CMK (cell line): ENCODE measurements at places on chromosomes 7 and 10.

DNA sequence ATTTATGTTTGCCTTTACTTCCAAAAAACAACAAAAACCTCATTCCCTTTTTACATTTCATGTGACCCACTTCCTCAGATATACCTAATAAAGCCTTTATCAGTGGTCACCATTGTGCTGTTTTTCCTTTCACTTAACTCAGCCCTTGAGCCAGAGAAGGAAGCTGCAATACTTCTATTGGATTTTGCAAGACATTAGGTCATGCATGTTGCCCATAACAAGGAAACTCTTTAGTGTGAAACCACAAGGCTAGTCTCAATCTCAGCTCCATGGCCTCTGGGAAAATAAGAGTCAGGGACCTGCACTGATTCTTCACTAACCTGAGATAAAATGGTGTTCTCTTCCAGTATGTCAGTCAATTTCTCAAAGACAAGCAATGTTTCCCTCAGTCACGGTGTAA, 27.8 kb downstream of the STEAP4 start:
- DNase-seq: no peak

DNA sequence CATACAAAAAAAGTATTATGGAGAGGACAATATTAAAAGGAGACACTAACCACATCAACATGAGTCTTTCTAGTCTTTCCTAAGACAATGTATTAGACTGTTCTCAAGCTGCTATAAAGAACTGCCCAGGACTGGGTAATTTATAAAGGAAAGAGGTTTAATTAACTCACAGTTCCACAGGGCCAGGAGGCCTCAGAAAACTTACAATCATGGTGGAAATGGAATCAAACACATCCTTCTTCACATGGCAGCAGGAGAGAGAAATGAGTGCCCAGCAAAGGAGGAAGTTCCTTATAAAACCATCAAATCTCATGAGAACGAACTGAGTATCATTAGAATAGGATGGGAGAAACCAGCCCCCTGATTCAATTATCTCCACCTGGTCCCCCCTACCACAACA, 25.7 kb downstream of the CACNA2D1 start:
- no peak for DNase-seq

DNA sequence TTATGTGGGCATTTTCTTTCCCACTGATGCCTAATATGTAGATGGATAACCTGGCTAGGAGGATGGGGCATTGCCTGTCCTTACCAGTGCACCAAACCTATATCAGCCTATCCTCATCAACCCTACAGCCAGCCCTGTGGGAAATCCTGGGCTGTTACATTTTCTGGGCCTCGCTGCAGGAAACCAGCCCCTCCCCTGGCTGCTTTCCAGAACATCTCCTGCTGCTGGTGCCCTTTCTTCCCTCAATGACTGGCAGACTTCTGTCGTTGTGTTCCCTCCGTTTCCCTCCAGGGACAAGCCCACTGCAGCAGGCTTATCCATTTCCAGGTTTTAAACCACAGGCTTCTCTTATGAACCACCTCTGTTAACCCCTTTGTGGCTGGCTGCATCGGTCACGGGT, 486.1 kb upstream of the COBL start:
- no peak for DNase-seq

DNA sequence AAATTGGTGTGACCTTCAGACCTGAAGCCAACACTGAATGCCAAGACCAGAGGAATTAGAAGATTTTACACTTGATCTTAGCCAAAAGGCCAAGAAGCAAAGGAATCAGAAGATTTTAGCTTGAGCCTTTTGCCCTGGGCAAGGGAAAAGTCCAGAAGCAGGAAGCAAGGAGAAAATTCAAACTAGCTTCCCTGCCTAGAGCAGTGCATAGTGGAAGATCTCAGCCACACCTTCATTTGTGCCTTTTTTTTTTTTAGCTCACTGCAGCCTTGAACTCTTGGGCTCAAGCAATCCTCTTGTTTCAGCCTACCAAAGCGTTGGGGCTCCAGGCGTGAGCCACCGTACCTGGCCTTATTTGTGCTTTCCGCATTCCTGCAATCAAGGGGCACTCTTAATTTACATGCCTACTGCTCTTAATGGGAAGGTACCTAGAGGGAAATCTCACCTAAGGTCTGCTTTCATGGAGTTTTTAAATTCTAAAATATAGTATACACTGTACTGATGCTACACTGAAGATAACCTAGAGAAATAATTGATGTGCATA, 8.3 kb upstream of the PIP4K2A start:
- no peak for DNase-seq

GRCh38 chr10:71066600-71066999, 145.8 kb upstream of the UNC5B start:
- DNase-seq: no peak

- no peak for DNase-seq
Observed at GRCh38 chr7:32074787-32075585, 4.8 kb upstream of the PDE1C start.

DNA sequence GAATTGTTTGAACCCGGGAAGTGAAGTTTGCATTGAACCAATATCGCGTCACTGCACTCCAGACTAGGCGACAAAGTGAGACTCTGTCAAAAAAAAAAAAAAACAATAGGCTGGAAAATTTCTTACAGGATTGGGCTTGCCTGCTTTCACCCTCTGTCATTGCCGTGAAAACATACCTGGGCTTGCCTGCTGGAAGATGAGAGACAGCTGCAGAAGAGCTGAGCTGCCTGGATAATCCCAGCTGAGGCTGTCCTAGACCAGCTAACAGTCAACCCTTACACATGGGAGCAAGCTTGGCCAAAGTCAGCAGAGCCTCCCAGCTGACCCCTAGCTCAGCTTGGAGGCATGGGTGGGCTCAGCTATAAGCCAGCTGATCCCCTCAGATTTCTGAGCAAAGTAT, 306.2 kb downstream of the CCSER2 start:
- DNase-seq: no peak

GRCh38 chr10:25018703-25019102, 2.3 kb downstream of the THNSL1 start:
- no peak for DNase-seq

GRCh38 chr10:117547716-117548668, 5.4 kb downstream of the EMX2 start:
- DNase-seq: no peak

DNA sequence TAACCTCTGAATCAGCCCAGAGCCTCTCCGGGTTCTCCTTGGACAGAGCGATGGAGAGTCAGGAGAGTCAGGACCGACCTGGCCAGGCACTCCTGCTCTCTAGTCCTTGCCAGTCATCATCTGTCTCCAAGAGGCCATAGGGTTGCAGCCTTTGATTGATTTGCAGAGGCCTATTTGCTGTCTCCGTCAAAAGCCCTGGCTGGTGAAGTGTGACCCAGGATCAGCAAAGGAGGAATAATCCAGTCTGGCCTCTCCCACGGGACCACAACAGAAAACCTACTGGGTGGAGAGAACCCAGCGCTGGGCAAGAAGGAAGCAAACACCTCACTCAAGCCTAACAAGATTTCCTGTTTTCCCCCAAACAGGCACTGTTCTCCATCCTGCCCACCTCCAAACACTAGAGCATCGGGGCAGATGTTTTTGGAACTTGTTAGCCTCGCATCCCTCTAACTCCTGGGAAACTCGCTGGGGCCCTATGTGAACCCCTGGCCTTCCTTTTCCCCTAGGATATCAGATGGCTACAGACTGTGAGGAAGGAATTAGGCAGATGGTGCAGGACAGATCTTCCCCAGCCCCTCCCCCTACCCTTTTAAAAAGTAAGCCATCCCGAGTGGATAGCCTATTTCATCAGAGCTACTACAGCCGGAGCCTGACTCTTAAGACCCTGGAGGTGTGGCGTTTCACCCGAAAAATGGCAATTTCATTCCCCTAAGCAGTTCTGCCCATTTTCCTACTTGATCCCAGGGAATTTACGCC, 54.3 kb downstream of the PODXL start:
- DNase-seq: no peak

DNA sequence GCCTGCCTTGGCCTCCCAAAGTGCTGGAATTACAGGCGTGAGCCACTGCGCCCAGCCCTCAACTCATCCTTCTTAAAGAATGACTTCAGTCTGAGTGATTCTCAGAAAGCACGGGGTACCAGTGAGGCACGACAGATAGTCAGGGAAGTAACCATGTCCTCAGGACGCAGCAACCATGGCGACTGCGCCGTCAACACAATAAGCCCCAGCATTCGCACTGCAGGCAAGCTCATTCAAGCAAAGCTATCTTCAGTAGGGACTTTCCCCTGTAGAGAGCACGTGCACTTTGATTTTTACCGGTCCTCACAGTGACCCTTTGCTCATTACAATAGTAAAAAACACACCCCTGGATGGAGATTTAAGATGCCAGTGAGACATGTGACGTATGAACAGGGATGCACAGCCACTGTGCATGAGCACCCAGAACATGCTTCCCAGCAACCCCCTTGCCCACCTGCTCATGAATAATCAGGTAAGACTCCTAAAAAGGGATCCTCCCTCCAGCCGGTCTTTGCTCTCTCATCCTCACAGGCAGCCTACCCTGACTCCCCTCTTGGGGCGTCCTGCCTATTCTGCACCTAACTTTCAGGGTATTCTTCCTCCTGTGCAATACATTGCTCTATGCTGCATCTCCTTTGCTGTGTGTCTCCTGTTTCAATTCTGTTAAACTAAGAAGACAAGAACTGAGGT, 9.1 kb downstream of the WDR86 start:
- no peak for DNase-seq

DNA sequence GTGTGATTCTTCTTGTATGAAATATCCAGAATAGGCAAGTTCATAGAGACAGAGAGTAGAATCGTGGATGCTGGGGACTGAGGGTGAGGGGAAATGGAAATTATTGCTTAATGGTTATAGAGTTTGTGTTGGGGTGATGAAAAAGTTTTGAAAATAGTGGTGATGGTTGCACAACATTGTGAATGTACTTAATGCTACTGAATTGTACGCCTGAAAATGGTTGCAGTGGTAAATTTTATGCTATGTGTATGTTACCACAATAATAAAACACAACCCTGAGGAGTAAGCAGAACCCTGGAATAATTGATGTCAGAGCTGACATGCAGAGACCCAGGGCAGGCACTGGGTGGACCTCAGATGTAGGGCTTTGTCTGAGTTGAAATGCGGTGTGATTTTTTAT, 57.6 kb downstream of the TACR2 start:
- DNase-seq: no peak

GRCh38 chr10:126500866-126501265, 112.6 kb upstream of the ADAM12 start:
- no peak for DNase-seq

DNA sequence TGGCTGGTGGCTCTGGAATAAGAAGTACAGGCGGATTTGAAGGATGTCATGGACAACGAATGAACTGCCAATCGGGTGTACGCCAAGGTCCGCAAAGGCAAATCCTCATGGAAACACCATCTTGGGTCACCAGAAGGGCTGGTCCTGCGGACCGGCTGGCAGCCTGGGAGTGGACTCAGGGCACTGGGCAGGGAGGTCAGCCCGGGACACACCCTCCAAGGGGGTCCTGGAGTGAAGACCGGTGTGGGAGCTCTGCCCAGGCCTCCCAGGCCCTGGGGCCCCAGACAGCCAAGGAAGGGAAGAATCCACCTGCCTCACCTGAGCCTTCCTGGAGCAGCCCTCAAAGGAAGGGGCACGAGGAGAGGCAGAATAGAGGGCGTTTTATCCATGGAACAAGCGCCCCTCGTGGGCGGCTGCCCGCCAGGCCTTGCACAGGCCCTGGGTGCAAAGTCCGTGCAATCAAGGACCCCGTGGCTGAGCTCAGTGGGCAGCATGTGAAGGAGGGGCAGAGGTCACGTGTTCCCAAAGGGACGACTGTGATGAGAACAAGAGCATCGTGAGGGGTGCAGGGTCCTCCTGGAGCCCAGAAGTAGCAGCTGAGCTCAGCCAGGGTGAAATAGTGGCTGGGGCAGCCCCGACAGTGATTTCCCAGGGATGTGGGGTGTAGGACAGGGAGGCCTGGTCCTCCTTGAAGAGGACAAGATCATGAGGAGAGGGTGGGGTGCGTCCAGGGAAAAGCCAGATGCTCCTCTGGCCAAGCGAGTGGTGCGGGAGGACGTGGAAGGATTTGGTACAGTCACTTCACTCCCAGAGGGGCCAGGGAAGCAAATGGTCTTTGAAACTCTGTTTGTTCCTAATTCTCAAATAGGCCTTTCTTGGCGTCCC, 105.2 kb downstream of the TCERG1L start:
- no peak for DNase-seq

DNA sequence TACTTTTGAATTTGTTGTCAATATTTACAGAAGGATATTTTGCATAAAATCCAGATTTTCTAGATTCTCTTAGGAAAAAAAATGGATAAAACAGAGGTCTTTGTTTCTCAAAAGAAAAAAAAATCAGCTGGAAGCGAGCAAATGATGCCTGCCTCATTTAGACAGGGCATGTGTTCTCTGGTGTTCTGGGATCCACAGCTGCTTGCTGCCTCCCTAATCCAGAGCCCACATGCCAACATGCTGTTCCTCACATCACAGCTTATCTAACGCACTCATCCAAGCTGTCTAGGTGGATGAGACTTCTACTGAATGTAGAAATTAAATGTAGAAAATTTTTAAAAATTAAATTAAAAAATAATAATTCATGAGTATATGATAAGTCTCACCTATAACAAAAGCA, 630.1 kb downstream of the SORCS1 start:
- no peak for DNase-seq

- DNase-seq: no peak
Observed at GRCh38 chr7:157555944-157556641, 219.3 kb downstream of the DNAJB6 start.

GRCh38 chr7:108171164-108171563, 41.0 kb upstream of the LAMB4 start:
- no peak for DNase-seq

- DNase-seq: no peak
Observed at GRCh38 chr7:28674359-28674782, 262.1 kb downstream of the CREB5 start.

GRCh38 chr10:1577945-1578344, 159.4 kb downstream of the ADARB2 start:
- no peak for DNase-seq

GRCh38 chr7:54778696-54779540, 19.9 kb upstream of the SEC61G start:
- DNase-seq: no peak

DNA sequence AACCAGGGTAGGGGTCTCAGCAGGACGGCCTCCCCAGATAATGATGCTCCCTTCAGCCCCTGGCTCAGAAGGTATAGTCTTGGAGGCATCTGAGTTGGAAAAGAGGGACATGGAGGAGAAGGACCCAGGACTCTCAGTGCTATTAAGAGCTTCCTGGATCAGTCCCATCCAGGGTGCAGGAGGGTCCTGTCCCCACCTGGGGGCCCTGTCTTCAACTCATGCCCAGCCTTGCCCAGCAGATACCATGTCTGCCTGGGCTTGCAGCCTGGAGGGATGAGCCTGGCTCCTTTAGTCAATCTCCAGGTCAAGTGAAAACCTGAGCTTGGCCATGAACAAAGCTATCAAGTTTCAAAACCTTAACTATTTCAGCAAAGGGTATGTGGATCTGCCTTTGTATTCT, 67.6 kb downstream of the PRTFDC1 start:
- DNase-seq: no peak

DNA sequence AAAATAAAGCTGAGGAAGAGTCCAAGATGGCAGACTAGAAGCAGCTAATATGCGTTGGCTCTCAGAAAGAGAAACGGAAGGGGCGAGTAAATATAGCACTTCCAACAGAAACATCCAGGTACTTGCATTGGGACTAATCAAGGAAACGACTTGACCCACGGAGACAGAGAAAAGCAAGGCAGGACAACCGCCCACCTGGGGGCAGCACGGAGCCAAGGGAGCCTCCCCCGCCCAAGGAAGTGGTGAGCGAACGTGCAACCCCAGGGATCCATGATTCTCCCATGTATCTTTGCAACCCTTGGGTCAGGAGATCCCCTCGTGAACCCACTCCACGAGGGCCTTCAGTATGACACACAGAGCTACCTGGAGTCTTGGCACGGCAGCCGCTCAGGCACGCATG, 45.4 kb upstream of the GRM3 start:
- DNase-seq: no peak

- DNase-seq: no peak
Observed at GRCh38 chr10:3902054-3902808, 117.2 kb upstream of the KLF6 start.
